ENCODE measurements at places on chromosomes 11 and 22.
A peak's percentile ranks its signal among the peaks of the same experiment; 100 is the strongest.

DNA sequence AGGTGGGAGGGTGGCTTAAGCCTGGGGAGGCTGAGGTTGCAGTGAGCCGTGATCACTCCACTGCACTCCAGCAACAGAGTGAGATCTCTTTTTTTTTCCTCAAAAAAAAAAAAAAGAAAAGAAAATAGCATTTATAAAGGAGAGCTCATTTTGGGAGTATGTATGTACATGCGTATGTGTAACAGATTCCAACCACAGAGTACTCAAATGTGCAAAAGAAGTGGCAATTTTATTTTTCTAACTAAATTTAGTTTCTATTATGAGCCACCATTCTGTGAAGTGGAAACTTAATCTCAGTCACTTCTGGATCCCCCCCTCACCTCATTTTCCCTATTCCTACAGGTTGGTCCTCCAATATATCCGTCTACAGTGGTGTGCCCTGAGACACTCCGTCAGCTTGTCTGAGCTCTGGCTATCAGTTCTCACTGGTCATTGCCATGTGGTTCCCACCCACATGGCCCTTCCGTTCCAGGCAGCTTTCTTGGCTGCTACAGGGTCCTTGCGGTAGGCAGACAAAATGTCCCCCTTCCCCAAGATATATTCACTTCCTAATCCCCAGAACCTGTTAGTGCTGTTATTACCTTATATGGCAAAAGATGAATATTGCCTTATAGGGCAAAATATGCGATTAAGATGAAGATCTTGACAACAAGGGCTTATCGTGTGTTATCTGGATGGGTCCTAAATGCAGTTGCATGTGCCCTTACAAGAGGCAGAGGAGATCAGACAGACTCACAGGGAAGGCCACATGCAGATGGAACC, 35.8 kb upstream of the TSKU start:
- peaks cover 17% of the 10 kb centered on the region for H3K27me3 ChIP-seq
- no peaks in the 10 kb centered on the region for H3K36me3 ChIP-seq
- H3K4me3 ChIP-seq: no peak overlapping the region
- H3K27ac ChIP-seq: no peak overlapping the region
- no peaks in the 10 kb centered on the region for H3K4me1 ChIP-seq
- DNase-seq: no peak

DNA sequence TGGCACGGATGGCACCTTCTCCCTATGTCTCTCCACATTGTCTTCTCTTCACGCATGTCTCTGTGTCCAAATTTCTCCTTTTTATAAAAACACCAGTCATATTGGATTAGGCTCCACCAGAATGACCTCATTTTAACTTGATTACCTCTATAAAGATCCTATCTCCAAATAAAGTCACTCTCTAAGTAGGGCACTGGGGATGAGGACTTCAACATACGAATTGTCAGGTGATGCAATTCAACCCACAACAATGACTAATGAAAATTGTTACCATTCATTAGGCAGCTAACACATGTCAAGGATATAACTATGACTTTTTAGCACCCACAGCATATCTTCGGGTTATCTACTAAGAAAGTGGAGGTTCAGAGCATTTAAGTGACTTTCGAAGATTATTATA, 55.5 kb upstream of the USP47 start:
- no peak overlapping the region for H3K27ac ChIP-seq
- no peaks in the 10 kb centered on the region for H3K36me3 ChIP-seq
- H3K4me1 ChIP-seq: no peaks in the 10 kb centered on the region
- H3K4me3 ChIP-seq: no peak overlapping the region

DNA sequence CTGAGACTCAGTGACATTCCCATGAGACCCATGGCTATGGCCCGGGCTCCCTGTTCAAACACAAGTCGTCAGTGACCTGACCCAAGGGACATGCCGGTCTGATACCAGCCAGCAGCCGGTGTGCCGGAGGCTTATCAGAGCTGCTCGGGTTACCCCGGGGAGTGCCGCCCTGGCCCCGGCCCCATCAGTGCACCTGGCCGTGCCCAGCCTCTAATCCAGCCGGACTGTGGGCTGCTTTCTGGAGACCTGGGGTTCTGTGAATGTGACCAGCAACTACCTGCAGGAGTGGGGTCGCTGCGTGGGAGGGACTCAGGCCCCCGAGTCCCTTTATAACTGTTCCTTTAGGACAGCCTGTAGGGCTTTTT, 52.7 kb downstream of the LINC01488 start:
- no peaks in the 10 kb centered on the region for H3K36me3 ChIP-seq
- no peak overlapping the region for H3K27ac ChIP-seq

DNA sequence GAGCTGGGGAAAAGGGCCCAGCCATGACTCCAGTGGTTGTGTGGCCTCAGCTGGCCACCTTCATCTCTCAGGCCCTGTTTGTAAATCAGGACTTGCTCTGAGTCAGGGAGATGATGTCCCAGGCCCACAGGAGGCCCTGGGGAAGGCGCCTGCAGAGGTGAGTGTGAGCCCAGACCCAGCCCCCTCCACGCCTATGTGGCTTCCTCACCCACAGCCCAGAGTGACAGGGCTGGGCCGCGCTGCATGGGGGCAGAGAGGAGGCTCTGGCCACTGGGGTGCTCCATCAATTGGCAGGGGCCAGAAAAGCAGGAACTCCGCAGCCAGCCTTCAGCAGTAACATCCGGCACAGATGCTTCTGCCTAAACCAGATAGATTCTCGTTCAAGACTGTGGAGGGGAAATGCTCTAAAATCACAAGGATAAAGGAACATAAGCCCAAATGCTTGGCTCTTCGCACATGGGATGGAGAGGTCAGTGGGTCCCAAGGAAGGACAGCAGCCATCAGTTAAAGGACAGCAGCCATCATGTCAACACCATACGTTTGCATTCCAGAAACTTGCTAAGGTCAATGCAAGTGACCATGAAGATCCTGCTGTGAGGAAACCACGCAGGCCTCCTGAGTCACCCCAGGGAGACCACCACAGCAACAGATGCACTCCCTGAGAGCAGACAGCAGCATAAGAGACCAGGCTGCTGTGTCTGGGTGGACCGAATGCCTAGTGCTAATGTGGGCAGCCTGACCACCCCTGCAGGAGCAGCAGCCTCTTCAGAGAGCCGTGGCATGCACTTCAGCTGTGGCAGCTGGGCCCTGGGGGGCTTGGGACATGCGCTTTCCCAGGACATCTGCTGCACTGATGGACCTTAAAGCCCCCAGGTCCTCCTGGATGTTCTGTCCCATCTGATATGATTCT, 28.3 kb downstream of the OSBPL5 start:
- no peak overlapping the region for H3K4me3 ChIP-seq
- H3K4me1 ChIP-seq: peaks cover 14% of the 10 kb centered on the region
- peak overlapping the region; percentile 22 for H3K27ac ChIP-seq
- H3K27me3 ChIP-seq: no peaks in the 10 kb centered on the region
- peaks cover 37% of the 10 kb centered on the region for H3K36me3 ChIP-seq

GRCh38 chr11:1340111-1340510, 30.7 kb upstream of the TOLLIP start:
- no peaks in the 10 kb centered on the region for H3K27me3 ChIP-seq
- H3K36me3 ChIP-seq: no peaks in the 10 kb centered on the region
- no peak for DNase-seq
- H3K27ac ChIP-seq: no peak overlapping the region

GRCh38 chr11:5505363-5506048, 4.3 kb downstream of the UBQLN3 start:
- no peak overlapping the region for H3K4me3 ChIP-seq
- H3K27ac ChIP-seq: no peak overlapping the region
- peaks cover 17% of the 10 kb centered on the region for H3K27me3 ChIP-seq

DNA sequence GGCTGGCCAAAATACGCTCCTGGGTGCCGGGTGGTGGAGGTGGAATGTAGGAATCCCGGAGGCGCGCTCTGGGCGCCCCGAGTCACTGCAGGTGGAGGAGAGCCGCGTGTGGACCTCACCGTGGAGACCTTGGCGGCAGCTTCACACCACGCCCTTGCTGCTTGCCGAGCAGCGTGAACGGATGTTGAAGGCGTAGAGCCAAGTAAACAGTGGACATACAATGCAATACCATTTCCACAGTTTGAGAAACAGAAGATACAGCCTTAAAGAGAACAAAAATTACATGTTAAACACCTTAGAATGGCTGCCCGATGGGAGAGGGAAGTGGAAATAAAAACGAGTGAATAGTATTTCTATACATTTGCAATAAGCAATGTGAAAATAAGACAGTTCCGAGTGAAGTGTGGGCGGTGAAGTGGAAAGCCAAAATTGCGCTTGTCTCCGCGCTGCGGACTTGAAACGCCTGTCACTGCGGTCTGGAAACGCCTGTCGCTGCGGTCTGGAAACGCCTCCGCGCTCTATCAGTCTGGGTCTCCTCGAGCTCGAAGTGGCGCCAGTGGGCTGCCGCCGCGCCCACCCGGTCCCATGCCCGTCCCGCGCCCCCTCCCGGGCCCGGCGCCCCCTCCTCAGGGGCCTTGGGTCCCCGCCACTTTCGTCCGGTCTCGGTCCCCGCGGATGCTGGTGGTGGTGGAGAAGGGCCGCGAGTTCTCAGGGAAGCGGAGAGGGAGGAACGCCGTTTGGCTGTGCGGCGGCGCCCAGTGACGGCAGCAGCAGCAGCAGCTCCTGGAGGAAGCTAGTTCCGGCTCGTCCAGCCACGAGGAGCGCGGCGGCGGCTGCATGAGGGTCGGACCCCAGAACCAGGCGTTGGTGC, 1.6 kb downstream of the NCR3LG1 start:
- DNase-seq: peak; percentile 63
- peak overlapping the region; percentile 40 for H3K27ac ChIP-seq
- peaks cover 19% of the 10 kb centered on the region for H3K36me3 ChIP-seq
- peaks cover 42% of the 10 kb centered on the region for H3K4me1 ChIP-seq
- H3K4me3 ChIP-seq: peak overlapping the region; percentile 62
- H3K27me3 ChIP-seq: peaks cover 21% of the 10 kb centered on the region

DNA sequence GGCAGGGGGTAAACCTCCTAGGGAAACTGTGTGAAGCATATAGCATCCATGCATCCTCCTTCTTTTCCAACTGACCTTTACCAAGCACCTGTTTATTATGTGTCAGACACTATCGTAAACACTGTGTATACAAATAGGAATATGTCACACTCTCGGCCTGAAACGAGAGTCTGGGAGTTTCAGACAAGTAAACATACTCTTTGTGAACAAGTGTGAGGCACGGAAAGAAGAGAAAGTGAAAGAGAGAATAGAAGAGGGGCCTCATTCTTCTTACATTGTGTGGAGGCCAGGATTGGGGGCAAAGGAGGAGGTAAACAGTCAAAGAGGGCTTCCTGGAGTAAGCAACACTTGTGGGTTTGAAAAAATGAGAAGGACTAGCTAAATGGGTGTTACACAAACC, 16.4 kb downstream of the CSNK2A3 start:
- DNase-seq: no peak
- no peak overlapping the region for H3K4me3 ChIP-seq
- peaks cover 26% of the 10 kb centered on the region for H3K27me3 ChIP-seq
- no peak overlapping the region for H3K27ac ChIP-seq

GRCh38 chr11:73957654-73958361, 7.0 kb downstream of the DNAJB13 start:
- no peak for DNase-seq
- H3K27me3 ChIP-seq: no peaks in the 10 kb centered on the region
- H3K27ac ChIP-seq: no peak overlapping the region
- no peaks in the 10 kb centered on the region for H3K4me1 ChIP-seq
- no peaks in the 10 kb centered on the region for H3K36me3 ChIP-seq

DNA sequence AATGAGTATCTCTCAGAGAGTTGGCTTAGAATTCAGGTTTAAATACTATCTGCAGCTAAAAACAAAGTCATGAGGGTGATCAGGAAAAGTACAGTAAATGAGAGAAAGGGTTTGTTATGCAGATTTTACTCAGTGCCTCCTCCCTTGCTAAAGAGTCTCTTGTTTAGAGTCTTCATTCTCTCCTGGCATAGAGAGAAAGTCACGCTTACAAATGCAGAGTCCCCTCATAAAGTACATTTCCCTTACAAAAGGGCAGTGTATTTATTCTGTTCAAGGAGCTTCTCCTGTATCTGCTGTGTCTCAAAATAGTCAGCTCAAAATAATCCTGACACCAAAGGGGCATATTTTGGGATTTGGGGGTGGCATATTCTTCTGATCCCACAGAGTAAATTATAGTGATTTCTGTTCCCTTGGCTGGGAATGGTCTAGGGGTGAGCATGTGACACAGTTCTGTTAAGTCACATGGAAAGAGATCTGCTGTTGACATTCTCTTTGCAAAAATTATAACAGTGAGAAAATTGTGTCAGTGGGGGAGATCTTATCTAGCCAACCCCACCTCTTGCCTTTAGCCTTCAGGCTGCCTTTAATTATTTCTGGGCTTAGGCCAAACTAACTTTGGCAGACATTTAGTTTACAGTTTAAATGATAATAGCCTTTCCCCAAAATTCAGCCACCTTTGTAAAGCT, 102.9 kb downstream of the MTNR1B start:
- H3K27ac ChIP-seq: no peak overlapping the region
- no peaks in the 10 kb centered on the region for H3K27me3 ChIP-seq
- H3K36me3 ChIP-seq: no peaks in the 10 kb centered on the region
- no peaks in the 10 kb centered on the region for H3K4me1 ChIP-seq
